ENCODE measurements at places on chromosomes 16 and 17.
A peak's percentile ranks its signal among the peaks of the same experiment; 100 is the strongest.

GRCh38 chr17:40777459-40777858, 4.9 kb downstream of the KRT27 start:
- DNase-seq = no peak

- DNase-seq = no peak
Observed at GRCh38 chr16:27781195-27781524, 231.2 kb downstream of the KATNIP start.

DNA sequence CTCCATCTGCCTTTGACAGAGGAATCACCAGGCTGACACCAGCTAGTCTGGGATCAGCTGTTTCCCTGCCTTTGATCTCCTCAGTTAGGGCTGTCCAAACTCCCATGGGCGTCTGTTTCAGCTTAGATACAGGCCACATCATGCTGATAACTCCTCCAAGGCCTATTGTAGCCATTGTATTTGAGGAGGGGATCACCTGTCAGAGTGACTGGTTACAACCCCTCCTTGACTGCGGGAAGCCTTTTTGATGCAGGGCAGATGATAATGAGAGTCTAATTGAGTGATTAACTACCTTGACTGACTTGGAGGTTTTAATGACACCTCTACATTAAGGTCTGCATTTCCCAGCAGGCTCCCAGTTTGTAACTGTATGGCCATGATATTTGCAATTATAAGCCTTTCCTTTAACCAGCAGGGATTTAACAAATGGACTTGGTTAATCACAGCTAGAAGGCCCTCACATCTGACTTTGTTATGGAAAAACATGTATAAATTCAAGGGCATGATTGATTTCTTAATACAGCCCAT, 863.5 kb downstream of the KCNJ2 start:
- no peak for DNase-seq

DNA sequence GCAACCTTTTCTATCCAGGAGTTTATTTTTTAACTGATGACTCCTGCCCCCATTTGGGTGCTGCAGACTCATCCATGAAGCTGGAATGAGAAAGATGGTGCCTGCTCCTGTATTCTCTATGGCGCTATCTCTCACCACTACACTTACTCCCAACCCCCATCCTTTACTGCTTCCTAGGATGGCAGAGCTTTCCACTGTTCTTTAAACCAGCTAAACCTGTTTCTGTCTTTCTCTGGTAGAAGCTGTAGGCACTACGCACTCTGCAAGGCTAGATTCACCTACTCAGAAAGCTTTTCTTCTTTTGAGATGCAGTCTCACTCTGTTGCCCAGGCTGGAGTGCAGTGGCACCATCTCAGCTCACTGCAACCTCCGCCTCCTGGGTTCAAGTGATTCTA, 47.0 kb downstream of the ADAMTS18 start:
- no peak for DNase-seq

DNA sequence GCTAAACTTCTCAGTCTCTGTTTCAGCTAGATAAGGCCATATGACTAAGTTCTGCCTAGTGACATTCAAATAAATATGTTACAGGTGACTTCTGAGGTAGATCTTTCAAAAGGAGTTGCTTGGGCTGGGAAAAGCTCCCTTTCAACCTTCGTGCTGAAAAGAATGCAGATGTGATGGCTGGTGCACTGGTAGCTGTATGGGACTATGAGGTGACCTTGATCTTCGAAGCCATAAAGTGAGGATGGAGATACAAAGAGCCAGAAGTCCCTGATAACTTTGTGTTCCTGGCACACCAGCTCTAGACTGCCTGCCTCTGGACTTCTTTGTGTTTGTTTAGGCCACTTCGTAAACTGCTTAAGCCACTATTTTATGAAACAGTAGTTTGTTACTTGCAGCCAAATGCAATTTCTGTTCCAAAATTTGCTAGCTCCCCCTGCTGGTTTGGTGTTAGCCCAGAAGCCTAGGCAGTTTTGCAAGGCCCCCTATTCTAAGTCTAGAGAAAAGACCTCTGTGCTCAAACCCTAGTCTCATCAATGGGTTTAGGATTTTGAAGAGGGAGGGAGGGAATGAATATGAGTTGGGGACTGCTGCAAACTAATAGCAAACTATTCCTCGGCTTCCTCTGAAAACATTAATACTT, 23.3 kb upstream of the ERCC4 start:
- DNase-seq = no peak

GRCh38 chr17:32807577-32807976, 69.3 kb downstream of the MYO1D start:
- no peak for DNase-seq

GRCh38 chr16:18983565-18984434, at the start of gene TMC7:
TSS of gene TMC7 (plus strand) at chr16:18983934. CDS start at chr16:18984064, 130 bp downstream.
- peak; percentile 76 for DNase-seq

- peak; percentile 59 for DNase-seq
Observed at GRCh38 chr17:43784628-43785101, 4.4 kb downstream of the CFAP97D1 start.

GRCh38 chr17:66522591-66523272, 220.3 kb downstream of the PRKCA start:
- no peak for DNase-seq

DNA sequence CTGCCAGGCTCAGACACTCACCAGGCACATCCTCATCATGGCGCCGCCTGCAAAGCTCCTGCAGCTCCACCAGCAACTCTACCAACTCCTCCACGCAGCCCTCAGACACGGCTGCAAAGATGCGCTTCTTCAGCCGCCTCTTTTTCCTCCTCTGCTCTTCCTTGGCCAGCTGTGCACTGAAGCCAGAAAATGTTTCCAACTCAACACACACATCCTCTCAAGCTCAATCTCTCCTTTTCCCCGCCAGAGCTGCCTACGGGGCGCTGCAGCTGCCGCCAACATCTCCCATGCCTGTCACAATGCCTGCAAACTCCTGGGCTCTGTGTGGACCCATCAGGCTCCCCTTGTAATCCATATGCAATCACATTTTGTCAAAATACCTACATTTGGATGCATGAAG, 14.2 kb downstream of the TRPV3 start:
- DNase-seq = no peak

DNA sequence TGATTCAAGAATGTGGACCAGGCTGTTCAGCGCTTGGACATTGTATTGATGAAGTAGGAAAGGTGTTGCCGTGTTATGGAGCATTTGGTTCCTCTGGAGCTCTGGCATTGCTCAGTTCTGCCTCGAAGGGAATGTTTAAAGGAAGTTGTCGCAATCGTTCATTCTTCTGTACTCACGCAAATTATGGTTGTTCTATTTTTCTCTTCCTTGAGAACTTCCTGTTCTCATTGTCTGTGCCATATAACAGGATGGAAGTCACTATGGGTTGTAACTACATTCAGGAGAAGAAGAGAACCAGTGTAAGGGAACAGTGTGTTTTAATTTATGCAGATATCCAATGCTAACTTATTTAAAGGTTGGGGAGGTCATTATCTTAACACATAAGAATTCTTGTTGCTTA, 13.0 kb downstream of the PCTP start:
- peak; percentile 29 for DNase-seq

DNA sequence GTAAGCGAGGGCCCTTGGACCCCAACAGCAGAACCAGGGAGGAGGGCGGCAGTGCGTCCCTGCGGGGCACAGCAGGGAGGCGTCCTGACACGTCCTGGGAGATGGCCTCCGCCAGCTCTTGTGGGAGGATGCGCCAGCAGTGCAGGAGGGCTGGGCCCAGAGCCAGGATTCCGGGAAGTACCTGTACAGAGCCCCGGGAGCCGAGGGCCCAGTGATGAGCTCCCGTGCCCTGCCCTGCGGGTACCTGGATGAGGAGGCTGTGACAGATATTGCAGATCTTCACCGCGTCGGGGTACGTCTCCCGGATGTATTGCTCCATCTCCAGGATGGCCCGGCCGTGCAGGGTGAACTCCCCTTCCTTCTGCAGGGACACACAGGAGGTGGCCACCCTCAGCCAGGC, 23.1 kb downstream of the KDM8 start:
- no peak for DNase-seq

- no peak for DNase-seq
Observed at GRCh38 chr17:41682631-41683030, 6.1 kb upstream of the EIF1 start.

DNA sequence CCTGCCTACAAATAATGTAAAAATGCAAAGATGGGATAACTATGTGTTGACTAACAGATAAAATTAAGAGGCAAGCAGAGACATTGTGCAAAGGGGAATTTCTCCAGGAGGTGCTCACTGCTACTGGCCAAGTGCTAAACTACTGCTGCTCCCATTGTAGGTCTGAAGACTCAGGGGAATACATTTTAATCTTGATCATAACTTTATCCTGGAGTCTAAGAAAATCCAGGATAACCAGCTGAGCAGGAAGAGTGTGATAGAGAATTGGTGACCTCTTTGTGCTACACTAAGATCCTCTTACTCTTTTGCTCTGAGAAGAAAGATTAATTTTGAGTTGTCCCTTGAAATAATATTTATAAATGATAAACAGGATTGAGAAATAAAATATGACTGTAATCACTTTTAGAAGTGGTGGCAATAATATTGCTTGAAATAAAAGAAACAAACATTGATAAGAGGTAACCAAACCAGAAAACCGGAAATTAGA, 5.9 kb downstream of the RNF43 start:
- no peak for DNase-seq

DNA sequence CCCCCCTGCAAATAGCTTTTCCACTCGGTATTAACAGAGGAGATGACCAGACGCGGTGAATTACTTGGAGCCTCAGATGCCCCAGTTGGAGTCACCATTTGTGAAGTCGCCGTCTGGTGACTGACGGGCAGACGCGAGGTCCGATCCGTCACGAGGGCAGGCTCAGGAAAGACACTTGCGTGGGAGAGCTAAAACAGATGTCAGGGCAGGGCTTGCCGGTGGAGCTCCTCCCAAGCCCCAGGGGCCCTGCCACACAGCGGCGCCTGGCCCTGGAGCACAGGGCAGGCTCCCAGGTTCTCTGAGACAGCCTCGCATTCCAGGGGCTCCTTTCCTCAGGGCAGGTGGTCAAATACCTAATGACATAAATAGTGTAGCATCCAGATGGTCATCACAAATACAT, 348.3 kb downstream of the C16orf95 start:
- no peak for DNase-seq

DNA sequence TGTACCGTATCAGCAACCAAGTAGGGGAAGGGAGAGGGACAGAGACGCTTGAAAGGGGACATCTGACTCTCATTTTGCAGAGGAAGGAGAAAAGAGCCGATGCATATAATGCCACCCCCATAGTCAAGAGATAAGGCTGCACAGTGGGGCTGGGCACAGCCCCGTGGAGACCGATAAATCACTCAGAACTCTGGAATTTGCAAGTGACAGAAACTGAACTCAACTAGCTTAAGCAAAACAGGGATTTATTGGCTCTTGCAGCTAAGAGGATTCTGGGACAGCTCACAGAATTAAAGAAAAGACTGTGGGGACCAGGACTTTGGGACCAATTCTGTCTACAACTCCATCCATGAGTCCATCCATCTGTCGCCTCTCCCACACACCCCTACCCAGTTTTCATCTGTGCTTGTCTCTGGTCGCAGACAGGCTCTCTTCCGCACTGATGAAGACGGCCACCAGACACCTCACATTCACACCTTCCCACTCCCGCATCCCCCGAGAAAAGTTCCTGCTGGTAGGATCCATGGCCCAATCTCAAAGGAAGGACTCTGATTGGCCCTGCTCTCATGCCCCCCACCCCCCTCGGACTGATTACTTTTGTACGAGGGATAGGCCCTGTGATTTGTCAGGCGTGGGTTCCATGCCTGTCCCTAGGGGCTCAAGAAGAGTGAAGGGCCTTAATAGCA, 105.9 kb upstream of the RPL38 start:
- no peak for DNase-seq

DNA sequence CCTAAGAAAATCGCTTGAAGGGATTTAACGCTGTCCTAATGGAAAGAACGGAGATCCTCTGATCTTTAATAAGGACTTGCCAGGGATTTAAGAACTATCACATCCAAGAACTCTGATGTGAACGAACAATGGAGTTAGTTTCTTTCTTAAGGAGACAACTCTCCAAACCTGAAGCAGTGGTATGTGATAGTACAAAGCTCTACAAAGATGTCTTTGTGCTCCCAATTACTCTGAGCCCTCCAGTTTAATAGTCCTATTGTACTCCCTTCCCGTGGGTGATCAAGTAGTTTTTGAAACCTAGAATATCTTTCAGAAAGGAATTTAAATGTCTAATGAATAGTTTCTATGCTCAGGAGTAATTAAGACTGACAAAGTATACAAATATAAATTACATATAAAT, 123.8 kb downstream of the FTO start:
- no peak for DNase-seq

DNA sequence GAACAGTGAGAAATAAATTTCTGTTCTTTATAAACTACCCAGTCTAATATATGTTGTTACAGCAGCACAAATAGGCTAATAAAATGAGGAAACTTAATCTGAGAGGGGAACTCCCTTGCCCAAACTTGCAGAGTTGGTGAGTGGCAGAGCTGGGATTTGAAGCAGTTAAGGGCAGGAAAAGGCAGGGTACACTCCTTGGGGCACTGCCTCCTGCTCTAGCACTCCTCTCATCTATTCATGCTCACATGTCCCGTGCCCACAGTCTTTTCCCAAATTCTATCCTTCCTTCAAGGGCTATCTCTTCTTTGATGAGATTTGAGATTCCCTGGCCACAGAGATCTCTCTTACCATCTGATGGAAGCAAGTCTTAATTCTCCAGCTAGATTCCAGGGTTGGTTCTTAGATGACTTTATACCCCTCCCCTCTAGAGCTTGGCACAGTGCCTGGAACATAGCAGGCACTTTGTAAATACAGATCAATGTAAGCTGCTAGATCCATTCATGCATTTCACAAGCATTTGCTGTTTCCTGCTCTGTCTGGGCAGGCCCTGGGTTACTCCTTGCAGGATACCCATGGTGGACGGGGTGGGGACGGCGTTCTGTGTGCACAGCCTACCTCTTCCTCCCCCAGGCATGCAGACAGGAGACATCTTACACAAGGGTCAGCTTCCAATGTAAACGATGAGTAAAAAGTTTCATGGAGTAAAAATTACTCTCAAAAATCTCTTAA, 39.2 kb upstream of the ABCC12 start:
- peak; percentile 7 for DNase-seq

GRCh38 chr16:66695471-66695934, 1.0 kb downstream of the CMTM4 start:
- no peak for DNase-seq

DNA sequence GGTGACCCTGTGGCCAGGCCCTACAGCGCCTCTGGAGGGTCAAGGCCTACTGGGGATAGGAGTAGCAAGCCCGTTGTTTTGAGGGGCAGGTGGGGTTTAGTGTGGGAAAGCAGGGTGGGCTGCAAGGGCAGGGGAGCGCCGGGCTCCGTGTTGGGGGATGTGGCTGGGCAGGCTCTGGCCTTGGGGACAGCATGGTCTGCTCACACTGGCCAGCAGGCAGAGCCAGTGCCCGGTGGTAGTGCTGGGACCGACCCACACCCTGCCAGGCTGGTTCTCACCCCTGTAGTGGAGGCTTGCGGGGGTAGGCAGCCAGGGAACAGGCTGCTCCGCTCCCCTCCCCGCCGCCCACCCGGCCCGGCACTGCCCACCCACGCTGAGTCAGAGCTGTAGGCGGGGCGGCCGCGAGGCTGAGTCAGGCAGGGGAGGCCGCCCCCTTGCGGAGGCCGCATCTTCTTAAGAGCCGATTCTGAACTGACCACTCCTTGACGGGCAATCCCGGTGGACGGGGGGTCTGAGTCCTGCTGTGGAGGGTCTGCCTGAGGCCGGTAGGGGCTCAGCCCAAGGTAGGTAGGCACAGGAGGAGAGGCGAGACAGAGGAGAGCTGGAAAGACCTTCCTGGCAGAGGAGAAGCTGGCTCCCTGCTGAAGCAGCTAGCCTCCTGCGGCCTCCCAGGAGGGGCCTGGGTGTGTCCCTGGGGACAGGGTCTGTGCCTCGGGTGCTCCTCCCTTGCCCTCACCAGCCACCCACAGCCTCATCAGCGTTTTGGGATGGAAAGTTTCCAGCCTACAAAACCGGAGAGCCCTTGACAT, 62.4 kb downstream of the BAIAP2 start:
- DNase-seq = peak; percentile 72
